EH (cell line): ENCODE measurements at places on chromosomes 1 and 21.

DNA sequence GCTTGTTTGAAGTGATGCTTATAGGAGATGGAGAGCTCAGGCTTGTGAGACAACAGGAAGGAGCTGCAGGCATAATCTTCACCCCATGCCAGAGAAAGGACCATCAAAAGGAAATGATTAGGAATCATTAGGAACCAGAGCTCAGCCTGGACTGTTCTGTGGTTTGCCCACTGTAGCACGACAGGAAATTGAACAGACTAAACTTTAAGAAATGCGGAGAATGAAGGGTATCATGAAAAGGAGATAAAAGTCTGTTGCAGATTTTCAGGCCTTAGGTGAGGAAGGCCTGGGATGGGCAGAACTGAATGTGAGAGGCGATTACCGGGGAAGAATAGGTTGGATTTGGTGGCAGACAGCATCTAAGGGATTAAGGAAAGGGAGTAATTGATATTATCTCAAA is 292.0 kb upstream of the PLXNA2 start:
- peak; percentile 84 for DNase-seq

- DNase-seq, result peak; percentile 64
These were observed 1.2 kb upstream of the CAPN2 start for GRCh38 chr1:223711173-223711572.

DNA sequence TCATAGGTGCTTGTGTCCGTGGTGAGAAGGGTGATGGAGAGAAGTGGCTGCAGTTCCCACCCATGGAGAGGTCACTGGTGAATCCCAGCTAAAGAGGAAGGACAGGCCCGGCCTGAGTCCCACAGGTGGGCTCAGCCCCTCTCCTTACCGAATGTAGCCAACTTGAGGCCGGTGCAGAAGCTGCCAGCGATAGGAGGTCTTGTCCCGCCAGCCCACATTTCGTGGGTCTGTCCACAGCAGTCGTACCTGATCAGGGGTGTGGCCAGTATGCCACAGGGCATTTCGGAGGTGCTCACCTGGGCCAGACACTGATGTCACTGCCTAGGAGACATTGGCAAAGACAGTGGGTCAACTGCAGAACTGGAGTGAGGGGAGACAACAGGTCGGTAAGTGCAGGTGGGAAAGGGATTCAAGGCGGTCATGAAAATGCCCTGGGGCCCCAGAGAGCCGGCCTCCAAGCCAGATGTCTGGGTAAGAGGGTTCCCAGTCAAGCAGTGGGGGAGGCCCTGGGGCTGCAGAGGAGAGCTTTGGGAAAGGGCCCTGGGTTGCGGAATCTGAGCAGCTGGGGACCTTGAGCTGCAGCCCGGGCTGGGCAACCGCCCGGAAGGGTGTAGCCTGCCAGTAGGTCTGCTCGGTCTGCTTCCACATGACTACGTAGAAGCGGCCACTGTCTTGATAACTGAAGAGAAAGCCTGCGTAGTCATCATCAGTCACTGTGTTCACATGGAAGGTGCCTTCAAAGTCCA is 10.6 kb downstream of the THBS3 start:
- DNase-seq, result no peak

GRCh38 chr1:69510026-69510425 is 57.7 kb upstream of the LRRC7 start:
- DNase-seq, result no peak

GRCh38 chr1:113617438-113618141 is 141.7 kb downstream of the PHTF1 start:
- DNase-seq, result peak; percentile 19
